ENCODE measurements at places on chromosomes 6 and 20.

GRCh38 chr6:26363882-26364701 is 906 bp upstream of the BTN3A2 start:
- DNase-seq, result no peak

GRCh38 chr6:11944111-11944510 is 68.0 kb upstream of the HIVEP1 start:
- no peak for DNase-seq

DNA sequence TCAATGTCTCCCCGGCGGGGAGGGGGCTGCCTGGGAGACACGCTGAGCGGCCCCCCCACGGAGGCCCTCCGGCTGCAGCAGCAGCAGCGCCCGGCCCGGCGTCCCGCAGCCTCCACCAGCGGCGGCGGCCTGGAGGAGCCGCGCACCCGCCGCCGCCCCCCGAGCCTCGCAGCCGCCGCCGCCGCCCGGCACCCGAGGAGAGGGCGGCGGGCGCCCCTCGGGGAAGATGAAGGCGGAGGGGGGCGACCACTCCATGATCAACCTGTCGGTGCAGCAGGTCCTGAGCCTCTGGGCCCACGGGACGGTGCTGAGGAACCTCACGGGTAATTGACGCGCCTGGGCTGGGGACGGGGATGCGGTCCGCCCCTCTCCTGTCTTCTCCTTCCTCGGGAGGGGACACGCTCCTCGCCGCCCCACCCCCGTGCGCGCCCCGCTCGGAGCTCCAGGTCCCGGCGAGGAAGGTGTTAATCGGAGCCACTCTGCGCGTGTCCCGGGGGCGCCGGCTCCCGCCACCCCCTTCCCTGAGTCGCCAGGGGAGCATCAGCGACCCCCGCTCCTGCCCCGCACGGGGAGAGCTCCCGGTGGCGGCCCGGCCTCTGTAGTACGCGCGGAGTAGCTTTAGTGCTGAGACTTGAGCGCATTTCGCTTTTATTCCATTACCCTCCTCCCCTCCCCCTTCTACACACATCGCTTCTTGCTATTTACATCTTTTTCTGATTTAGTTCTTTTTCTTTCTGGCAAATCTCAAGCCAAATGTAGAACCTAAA is 686 bp downstream of the TMEM170B start:
- no peak for DNase-seq

GRCh38 chr20:40702504-40702903 is 13.5 kb upstream of the MAFB start:
- DNase-seq, result no peak

- no peak for DNase-seq
These were observed 44.3 kb downstream of the CNKSR3 start for GRCh38 chr6:154466139-154466538.

- no peak for DNase-seq
These were observed 9.3 kb downstream of the BMP5 start for GRCh38 chr6:55866128-55866527.

DNA sequence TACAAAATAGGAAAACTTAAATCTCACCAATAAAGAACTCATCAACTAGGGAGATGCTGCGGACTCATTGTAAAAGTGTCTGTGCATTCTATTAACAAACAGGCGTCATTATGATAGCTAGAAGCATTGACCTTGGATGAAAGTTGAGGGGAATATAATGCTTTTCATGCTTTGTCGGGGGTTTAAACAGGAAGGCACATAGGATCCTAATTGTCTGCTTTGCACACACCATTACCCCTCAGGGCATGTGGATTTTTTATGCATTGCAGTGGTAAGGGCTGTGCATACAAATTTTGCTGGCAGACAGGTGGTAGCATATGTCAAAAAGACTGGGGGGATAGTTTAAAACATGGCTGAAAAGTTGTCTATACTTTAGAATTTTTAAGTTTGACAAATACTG is 447.9 kb upstream of the PLCB4 start:
- no peak for DNase-seq

GRCh38 chr6:110190726-110191125 is 10.5 kb downstream of the CDC40 start:
- DNase-seq, result no peak

GRCh38 chr20:40966103-40966502 is 62.5 kb upstream of the TOP1 start:
- no peak for DNase-seq

DNA sequence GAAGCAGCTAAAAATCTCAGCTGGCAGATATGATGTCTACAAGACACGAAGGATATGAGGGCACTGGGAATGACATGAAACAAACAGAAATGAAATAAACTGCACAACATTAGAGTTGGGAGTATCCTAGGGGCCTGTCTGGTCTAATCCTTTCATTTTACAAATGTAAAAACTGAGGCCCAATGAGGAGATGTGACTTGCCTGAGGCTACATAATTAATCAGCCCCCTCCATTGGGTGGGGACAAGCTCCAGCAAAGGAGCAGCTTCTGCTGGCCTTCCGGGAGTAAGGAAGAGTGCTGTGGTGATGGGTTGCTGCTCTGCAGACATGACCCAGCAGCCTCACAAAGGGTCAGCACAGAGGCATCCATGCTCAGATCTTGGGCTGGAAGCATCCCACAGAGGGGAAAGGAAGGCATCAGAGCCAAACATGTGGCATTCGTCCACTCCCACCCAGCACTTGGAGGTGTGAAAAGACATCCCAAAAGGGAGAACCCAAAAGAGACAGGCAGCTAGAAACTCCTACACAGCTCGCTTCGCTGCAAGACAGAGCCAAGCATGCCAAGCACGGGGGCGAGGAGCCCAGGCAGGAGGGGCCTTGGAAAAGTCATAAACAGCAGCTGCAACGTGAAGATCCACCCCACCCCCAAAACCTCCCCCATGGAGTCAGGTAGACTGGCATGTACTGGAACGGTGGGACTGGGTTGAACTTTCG is 183.7 kb downstream of the UNC5CL start:
- no peak for DNase-seq

- DNase-seq, result no peak
These were observed 143.2 kb downstream of the PTCHD4 start for GRCh38 chr6:47967843-47968242.
